WTC11 (cell line): ENCODE measurements at places on chromosomes 3 and 15.

DNA sequence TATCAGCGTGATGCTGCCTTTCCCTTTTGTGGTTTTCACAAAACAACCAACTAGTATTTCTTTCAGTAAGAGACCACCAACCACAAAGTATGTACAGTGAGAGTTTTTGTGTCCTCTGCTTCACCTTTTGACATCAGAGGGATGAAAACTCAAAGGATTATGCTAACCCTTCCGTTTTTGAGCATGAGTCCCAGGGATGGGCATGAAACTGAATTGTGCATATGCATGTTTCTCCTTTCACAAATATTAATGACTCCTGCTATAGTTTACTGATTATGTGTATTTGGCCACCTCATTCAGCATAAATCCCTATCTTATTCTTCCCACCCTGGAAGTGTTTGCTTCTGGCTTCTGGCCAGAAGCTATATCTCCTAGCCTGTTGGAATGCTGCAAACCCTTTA, 59.2 kb downstream of the RSRC1 start:
- DNase-seq = no peak

GRCh38 chr15:89898614-89899294, 5.0 kb upstream of the AP3S2 start:
- peak; percentile 70 for DNase-seq

GRCh38 chr3:86547692-86548091, 443.3 kb downstream of the VGLL3 start:
- peak; percentile 64 for DNase-seq

GRCh38 chr15:60651101-60651500, 172.2 kb upstream of the ICE2 start:
- DNase-seq = no peak

DNA sequence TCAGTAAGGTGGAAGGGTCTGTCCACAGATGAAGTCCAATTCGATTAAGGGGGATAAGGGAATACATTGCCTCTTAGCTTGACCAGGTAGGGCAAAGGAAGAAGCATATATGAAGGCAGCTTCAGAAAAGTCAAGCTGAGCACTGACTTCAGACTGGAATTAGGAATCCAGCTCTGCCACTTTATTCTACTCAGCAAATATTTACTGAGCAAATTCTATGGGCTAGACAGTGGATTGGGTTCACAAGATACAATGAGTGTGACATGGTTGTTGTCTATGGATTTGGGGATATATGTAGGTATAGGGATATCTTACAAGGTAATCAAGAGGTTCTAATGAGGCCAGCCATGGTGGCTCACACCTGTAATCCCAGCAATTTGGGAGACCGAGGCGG, 526 bp downstream of the ADIPOQ start:
- DNase-seq = no peak

DNA sequence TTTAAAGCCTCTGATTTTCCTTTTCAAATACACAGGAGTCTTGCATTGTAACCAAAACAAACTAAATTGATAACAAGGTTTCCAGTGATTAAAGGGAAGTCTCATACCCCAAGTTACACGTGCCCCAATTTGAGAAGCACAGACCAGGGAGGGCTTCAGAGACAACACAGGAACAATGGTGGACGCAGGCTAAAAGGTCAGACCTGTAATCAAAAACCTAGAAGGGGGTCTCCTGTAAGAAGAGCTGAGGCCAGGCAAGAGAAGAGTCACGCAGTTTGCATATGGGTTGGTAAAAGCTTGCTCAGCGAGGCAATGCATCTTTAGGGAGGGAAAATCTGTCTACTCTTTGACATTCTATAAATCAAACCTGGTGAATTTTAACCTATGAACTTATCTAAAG, 58.6 kb upstream of the MCF2L2 start:
- no peak for DNase-seq

DNA sequence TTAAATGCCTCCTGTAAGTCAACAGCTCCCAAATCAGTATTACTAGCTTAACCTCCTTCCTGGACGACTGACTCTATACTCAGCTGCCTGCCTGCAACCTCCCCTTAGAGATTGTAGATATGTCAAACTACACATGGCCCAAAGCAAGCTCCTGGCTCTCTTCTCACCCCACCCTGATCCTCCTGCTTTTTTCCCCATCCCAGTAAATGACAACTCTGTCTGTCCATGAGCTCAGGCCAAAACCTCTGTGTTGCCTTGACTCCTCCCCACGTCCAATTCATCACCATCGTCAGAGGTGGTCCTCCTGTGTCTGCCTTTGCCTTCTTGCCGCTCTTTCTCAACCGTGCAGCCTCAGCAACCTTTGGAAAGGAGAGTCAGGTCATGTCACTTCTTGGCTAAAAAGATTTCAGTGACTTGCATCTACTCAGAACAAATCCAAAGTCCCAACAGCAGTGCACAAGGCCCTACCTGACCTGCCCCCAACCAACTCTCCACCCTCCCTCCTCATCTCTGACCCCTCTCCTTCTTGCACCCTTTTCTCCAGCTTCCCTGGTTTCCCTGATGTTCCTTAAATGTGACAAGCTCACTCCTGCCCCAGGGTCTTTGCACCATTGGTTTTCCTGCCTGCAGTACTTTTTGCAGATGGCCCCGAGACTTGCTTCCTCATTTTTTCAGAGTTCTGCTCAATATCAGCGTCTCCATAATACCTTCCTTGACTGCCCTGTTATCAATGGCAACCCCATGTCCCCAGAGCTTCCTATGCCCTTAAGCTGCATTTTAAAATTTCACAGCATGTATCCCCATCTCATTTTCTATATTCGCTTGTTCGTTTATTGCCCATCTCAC, 52.8 kb downstream of the LSM3 start:
- no peak for DNase-seq

GRCh38 chr3:188345223-188345622, 191.3 kb downstream of the LPP start:
- no peak for DNase-seq

DNA sequence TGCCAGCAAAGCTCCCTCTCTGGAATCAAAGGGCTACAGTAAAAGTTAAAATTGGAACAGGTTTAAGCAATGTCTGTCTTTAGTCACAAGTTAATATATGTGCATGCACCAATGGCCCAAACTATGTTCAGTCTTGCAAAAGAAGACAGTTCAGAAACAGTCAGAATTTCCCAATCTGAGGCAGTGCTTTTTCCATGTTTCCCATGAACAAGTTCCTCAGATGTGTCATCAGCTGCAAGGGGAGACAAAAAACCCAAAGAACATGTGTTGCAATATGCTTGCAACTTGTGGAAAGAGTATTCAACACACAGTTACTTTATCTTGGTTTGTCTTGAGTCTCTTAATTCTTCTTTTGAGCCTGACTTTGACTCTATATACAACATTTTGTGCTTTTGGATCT, 148.4 kb downstream of the USP13 start:
- DNase-seq = no peak

GRCh38 chr15:25391971-25392721, 46.7 kb downstream of the UBE3A start:
- DNase-seq = no peak

GRCh38 chr3:116440196-116440595, 5.1 kb downstream of the LSAMP start:
- DNase-seq = no peak

DNA sequence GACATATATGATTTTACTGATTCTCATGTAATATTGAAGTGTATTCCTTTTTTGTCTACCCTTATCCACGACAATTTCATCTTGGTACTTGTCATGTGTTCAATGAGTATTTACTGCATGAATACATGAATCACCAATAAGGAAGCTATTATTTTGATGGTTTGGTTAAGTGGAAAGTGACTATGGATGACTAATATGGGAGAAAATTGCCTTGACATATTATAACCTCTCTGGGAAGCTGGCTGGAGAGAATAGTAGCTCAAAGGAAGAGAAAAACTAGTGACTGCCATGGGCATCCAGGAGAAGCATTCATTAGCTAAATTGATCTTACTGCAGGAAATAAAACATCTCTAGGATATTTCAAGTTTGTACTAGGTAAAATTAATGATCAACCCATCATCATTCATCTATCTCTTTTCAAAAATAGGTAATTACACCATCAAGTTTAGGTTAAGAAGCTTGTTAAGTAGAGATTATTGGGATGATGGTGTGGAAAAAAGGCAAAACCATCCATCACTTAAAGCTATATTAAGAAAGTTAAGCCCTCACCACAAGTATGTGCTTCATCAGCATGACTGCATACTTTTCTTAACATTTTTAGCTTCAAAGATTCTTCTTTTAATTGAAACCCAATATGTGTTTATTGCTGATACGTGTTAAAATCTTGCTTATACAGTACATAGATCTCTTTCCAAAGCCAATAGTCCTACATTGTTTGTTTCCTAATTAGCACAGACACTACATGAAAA, 455.2 kb upstream of the ARPP21 start:
- DNase-seq = no peak

GRCh38 chr15:77497110-77497737, 76.5 kb downstream of the HMG20A start:
- DNase-seq = peak; percentile 42

DNA sequence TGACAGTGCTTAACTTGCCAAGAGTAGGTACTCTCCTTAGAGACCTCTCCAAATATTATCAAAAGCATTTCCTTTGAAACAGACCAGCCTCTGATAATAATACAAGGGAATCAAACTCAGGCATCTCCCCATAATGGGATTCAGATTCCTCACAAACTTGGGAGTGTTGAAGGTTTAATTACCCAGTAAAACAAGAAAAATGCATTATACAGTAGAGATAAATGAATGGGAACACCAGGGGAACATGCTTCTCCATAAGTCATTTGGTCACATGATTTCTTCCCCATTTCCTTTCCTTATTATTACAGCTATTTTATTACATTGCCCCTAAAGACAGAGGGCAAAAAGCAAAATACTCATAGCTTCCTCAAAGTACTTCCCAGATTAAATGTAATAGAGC, 325.0 kb upstream of the CDIN1 start:
- no peak for DNase-seq

- DNase-seq = no peak
These were observed 109.9 kb upstream of the BCL6 start for GRCh38 chr3:187855131-187855530.

DNA sequence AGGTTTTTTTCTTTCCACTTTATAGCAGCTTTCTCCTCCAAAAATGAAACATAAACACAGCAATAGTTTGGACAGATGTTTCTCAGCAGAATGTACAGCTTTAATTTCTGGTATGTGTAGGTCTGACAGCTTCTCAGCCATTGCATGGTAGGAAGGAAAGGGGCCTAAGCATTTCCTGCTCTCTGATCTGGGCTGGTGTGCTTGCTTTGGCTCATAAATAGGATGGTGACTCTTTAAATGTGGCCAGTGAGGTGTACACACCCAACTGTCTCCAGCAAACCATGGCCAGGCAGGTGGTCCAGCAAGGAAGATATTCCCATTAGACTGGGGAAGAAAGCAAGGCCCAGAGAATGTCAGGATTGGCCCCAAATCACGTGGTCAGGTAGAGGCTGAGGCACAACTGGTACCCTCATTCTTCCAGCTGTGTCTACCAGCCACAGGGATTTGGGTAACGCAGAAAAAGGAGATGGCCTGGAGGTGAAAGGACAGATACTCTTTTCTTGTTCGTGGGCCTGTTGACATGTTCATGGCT, 52.1 kb downstream of the ITGA11 start:
- DNase-seq = no peak

- no peak for DNase-seq
These were observed 5.2 kb downstream of the GPX1 start for GRCh38 chr3:49352890-49353421.

- DNase-seq = no peak
These were observed 112.8 kb upstream of the MEF2A start for GRCh38 chr15:99452728-99453636.

- DNase-seq = no peak
These were observed 56.3 kb upstream of the PSMD6 start for GRCh38 chr3:64079369-64080150.

GRCh38 chr3:30634761-30635735, 28.6 kb downstream of the TGFBR2 start:
- no peak for DNase-seq

GRCh38 chr3:173932624-173933023, 535.1 kb downstream of the NLGN1 start:
- DNase-seq = no peak

DNA sequence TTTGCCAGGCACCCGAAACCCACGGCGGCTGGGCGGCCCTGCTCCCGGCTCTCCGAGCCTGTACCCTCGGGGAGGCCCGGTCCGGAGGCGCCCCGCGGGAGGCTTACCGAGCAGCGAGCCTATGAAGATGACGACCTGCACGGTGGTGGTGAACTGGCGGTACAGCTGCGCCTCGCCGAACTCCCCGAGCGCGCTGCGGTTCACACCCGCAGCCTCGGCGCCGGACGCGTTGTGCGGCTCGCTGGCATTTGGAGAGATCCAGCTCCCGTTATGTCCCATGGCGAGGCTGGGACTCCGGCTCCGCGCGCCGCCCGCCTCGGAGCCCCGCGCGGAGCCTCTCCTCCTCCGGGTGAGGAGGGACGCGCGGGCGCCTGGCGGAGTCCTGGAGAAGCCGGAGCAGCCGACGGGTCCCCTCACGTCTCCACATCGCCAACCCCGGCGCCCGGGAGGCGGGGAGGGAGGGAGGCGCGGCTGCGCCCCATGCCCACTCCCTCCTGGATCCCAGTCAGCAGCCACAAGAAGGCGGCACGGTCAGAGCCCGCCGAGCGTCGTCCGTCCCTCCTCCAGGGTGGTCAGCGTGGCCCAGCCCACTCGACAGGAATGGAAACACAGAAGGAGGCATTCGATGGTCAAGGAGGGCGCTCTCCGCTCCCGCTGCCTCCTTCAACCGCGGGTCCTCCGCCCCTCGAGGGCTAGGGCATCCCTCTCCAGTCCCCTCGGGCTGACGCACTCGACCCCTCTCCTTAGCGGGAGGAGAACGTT, at the start of gene GPR176:
TSS of gene GPR176 (minus strand) at position 519 of the 762 bp plus-strand sequence. CDS start at position 279, 240 bp downstream.
- DNase-seq = peak; percentile 54

- DNase-seq = no peak
These were observed 107.1 kb downstream of the MECOM start for GRCh38 chr3:169556349-169556870.

GRCh38 chr3:196149375-196149774, 61.8 kb downstream of the ZDHHC19 start:
- no peak for DNase-seq

DNA sequence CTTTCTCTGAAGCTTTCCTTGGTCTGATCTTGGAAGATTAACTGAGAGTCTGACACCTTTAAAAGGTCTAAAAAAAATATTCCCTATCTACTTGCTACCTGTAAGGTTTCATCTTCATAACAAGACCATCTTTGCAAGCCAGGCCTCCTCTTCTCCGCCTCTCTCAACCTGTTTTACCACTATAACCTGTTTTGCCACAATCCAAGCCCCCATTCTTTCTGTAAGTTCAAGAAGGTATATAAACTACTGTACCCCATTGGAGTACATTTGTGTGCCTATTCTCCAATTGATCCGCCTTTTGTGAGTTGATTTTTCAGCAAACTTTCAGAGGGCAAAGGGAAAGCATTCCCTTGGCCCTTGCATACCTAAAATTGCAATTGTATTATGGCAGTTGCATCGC, 319.3 kb upstream of the NECTIN3 start:
- no peak for DNase-seq
